H1 (cell line): ENCODE measurements at places on chromosomes 1 and 21. TPM values are rescaled to one million over a fixed set of nuclear protein-coding genes. Genes with fewer than 3 reads are reported as not detected.

DNA sequence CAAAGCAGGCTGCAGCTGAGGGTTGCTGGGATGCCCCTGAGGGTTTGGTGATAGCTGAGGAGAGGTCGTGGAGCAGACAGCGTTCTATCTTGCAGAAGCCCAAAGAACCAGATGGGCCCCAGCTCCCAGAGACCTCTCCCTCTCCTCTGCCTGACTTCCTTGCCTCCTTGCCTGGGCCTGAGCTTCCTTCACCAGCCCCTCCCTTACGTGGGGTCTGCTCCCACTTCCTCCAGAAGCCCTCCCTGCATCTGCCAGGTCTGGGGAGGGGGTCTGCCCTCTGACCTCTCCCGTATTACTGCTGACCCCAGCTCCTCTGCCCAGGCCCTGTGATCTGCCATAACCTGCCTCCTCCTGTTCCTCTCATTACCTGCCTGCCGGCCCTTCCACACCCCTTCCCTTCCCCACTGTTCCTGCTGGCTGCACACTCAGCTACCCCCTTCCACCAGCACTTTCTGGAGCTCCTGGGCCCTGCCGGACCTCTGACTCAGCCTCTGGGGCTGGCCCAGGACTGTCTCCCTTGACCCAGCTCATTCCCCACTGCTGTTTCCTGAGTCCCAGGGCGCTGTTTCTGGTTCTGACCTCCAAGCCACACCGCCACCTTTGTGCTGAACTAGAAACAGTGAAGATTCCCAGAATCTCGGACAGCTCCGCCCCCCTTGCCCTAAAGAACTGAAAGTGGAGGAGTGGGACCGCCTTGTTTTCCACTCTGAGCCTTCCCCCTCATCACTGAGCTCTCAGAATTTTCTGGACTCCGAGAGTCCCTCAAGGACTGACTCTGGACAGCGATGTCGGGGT is 237.7 kb upstream of the C1orf174 start:
- no peak overlapping the region for H3K4me3 ChIP-seq
- no peaks in the 10 kb centered on the region for H3K4me1 ChIP-seq
- no peak overlapping the region for H3K27ac ChIP-seq
- no peak for DNase-seq
- no peaks in the 10 kb centered on the region for H3K36me3 ChIP-seq

GRCh38 chr21:45471525-45472221 is 66.7 kb downstream of the COL18A1 start:
- no peak overlapping the region for H3K27ac ChIP-seq
- H3K4me1 ChIP-seq = no peaks in the 10 kb centered on the region
- no peak overlapping the region for H3K4me3 ChIP-seq
- peaks cover 19% of the 10 kb centered on the region; the same call in 1 of the 2 replicates for H3K36me3 ChIP-seq
- H3K27me3 ChIP-seq = no peaks in the 10 kb centered on the region

GRCh38 chr1:66035616-66036245 is 243.0 kb downstream of the PDE4B start:
- no peaks in the 10 kb centered on the region for H3K36me3 ChIP-seq
- DNase-seq = no peak
- no peak overlapping the region for H3K4me3 ChIP-seq
- H3K4me1 ChIP-seq = no peaks in the 10 kb centered on the region

GRCh38 chr21:38236232-38236631 is 20.6 kb upstream of the KCNJ15 start:
- H3K27me3 ChIP-seq = no peaks in the 10 kb centered on the region
- no peak overlapping the region for H3K27ac ChIP-seq
- DNase-seq = no peak
- H3K36me3 ChIP-seq = no peaks in the 10 kb centered on the region
- no peak overlapping the region for H3K4me3 ChIP-seq

GRCh38 chr1:229381234-229381633 is 38.4 kb upstream of the CCSAP start:
- peak; percentile 41 for DNase-seq
- peaks cover 18% of the 10 kb centered on the region for H3K4me1 ChIP-seq
- H3K27me3 ChIP-seq = no peaks in the 10 kb centered on the region
- no peak overlapping the region for H3K4me3 ChIP-seq

DNA sequence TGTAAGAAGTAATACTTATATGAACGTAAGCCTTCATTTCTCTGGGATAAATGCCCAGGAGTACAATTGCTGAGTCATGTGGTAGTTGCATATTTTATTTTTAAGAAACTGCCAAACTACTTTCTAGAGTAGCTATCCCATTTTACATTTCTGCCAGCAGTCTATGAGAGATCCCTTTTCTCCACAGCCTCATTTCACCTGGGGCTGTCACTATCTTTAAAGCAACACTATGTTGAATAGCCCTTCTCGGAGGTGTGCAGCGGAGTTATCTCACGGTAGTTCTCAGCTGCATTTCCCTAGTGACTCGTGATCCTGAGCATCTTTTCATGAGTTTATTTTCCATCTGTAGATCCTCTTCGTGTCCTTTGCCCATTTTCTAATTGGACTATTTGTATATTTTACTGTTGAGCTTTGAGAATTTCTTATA is 93.4 kb downstream of the ADARB1 start:
- no peaks in the 10 kb centered on the region for H3K27me3 ChIP-seq
- DNase-seq = no peak
- H3K36me3 ChIP-seq = no peaks in the 10 kb centered on the region
- no peaks in the 10 kb centered on the region for H3K4me1 ChIP-seq

GRCh38 chr1:103002005-103002404 is 106.3 kb downstream of the COL11A1 start:
- H3K4me3 ChIP-seq = no peak overlapping the region
- H3K27me3 ChIP-seq = no peaks in the 10 kb centered on the region
- no peaks in the 10 kb centered on the region for H3K36me3 ChIP-seq
- H3K27ac ChIP-seq = no peak overlapping the region
- H3K4me1 ChIP-seq = no peaks in the 10 kb centered on the region

DNA sequence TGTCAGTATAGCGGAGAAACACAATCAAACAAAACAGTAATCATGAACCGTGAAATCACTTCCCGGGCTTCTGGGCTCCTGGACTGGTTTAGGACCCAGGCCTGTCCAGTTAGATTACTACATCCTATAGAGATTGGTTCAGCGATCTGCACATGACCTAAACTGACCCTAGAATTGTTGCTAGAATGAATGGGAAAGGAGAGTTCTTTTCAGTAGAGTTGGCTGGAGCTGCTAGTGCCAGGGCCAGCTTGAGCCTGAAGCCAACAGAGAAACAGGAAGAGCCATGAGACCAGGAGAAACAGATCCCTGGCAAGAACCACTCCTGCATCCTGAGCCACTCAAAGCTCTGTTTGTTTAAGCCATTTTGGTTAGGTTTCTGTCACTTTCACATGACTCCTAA is 474.3 kb upstream of the C1orf87 start:
- H3K4me1 ChIP-seq = no peaks in the 10 kb centered on the region
- H3K27ac ChIP-seq = no peak overlapping the region
- no peak overlapping the region for H3K4me3 ChIP-seq
- H3K27me3 ChIP-seq = no peaks in the 10 kb centered on the region
- DNase-seq = no peak

GRCh38 chr1:92043621-92044020 is 13.8 kb downstream of the EPHX4 start:
- DNase-seq = no peak
- H3K4me1 ChIP-seq = no peaks in the 10 kb centered on the region
- H3K4me3 ChIP-seq = no peak overlapping the region

GRCh38 chr1:119870917-119871596 is 25.3 kb downstream of the ADAM30 start:
- peak; percentile 100 for DNase-seq
- no peak overlapping the region for H3K27ac ChIP-seq
- H3K36me3 ChIP-seq = no peaks in the 10 kb centered on the region
- H3K4me1 ChIP-seq = no peaks in the 10 kb centered on the region
- H3K27me3 ChIP-seq = no peaks in the 10 kb centered on the region; the same call in 1 of the 2 replicates

DNA sequence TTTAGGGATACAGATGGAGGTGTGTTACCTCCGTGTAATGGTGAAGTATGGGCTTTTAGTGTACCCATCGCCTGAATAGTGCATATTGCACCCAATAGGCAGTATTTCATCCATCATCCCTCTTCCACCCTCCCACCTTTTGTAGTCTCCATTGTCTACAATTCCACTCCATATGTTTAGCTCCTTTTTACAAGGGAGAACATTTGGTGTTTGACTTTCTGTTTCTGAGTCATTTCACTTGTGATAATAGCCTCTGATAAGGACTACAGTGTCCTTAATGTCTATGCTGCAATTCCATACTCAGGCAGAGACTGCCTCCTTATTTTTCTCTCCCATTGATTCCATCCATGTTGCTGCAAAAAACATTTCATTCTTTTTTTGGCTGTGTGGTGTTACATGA is 48.7 kb downstream of the OVGP1 start:
- no peaks in the 10 kb centered on the region for H3K27me3 ChIP-seq
- no peak for DNase-seq
- H3K4me1 ChIP-seq = no peaks in the 10 kb centered on the region
- H3K36me3 ChIP-seq = no peaks in the 10 kb centered on the region
- H3K4me3 ChIP-seq = no peak overlapping the region
- H3K27ac ChIP-seq = no peak overlapping the region

DNA sequence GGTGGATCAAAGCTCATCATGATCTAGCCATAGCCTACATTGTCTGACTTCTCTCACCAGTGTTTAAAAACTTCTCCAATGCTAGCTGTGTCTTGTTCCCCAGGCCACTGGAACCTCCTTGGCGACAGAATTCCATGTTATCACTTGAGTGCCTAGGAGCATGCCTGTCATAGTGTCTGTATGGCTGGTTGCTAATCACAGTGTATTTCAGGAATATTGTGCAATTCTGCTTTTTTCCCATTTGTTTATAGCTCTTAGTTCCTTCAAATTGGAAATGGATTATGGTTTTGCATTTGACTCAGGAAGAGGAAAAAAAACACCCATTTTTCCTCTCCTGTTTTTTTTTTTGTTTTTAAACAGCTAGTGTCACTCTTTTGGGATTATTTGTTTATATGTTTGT is 25.5 kb downstream of the ROR1 start:
- no peaks in the 10 kb centered on the region for H3K36me3 ChIP-seq
- H3K27ac ChIP-seq = no peak overlapping the region
- no peak for DNase-seq
- H3K4me1 ChIP-seq = peaks cover 43% of the 10 kb centered on the region

- DNase-seq = no peak
- H3K27me3 ChIP-seq = no peaks in the 10 kb centered on the region
- H3K36me3 ChIP-seq = no peaks in the 10 kb centered on the region
- no peak overlapping the region for H3K4me3 ChIP-seq
Observed at GRCh38 chr1:109948285-109948630, 36.3 kb upstream of the AHCYL1 start.

DNA sequence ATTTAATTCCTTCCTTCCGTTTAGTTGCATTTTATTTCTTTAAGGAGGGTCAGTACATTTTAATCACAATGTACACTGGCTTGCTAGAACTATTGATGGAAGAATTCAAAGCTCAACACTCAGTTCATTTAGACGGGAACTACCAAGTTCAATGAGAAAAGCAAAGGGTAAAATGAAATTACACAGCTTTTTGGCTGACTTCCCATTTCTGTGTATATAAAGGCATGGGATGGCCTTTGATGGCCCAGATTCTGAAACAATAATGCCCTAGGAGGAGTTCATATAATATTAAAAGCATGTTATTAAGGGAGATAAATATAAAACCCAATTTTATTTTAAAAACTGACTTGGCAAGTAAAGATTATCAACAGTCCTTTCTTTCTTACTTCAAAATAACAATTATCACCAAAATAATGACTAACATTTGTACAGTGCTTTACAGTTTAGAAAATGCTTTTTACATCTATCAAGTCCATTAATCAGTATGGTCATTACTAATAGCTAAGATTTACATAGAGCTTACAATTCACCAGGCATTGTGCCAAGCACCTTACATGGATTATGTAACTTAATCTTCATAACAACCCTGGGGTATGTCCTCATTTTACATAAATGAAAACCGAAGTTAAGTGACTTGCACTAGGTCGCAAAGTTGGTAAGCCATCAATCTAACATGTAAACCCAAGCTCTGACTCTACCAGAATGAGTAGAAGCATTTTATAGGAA is 402.4 kb downstream of the OMA1 start:
- no peak for DNase-seq
- H3K4me3 ChIP-seq = no peak overlapping the region
- no peaks in the 10 kb centered on the region for H3K4me1 ChIP-seq
- H3K27me3 ChIP-seq = no peaks in the 10 kb centered on the region

DNA sequence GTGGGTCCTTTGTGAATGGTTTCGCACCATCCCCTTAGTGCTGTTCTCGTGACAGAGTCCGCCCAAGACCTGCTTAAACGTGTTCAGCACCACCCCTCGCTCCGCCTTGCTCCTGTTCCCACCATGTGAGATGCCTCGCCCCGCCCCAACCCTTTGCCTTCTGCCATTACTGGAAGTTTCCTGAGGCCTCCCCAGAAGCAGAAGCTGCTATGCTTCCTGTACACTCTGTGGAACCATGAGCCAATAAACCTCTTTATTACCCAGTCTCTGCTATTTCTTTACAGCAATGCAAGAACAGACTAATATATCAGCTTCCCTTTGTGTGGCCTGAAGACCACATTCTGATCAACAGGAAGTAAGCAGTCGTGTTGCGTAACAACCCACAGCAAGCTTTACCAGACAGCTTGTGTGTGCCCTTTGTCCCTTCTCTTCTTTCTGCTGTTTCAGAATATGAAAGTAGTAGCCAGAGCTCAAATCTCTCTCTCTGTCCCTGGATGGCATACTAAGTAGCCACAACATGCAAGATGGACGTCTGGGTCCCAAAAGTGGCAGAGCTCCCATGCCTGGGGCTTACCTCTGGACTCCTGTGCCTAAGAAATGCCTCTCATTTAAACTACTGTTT is 14.1 kb downstream of the HENMT1 start:
- no peaks in the 10 kb centered on the region for H3K36me3 ChIP-seq
- H3K4me1 ChIP-seq = no peaks in the 10 kb centered on the region
- no peak overlapping the region for H3K4me3 ChIP-seq
- no peak overlapping the region for H3K27ac ChIP-seq

- H3K27me3 ChIP-seq = no peaks in the 10 kb centered on the region
- H3K36me3 ChIP-seq = peaks cover 17% of the 10 kb centered on the region; the same call in 1 of the 2 replicates
- no peak overlapping the region for H3K4me3 ChIP-seq
- H3K27ac ChIP-seq = no peak overlapping the region
- DNase-seq = no peak
- peaks cover 21% of the 10 kb centered on the region for H3K4me1 ChIP-seq
Observed at GRCh38 chr1:1775327-1776226, 2.7 kb downstream of the NADK start.

DNA sequence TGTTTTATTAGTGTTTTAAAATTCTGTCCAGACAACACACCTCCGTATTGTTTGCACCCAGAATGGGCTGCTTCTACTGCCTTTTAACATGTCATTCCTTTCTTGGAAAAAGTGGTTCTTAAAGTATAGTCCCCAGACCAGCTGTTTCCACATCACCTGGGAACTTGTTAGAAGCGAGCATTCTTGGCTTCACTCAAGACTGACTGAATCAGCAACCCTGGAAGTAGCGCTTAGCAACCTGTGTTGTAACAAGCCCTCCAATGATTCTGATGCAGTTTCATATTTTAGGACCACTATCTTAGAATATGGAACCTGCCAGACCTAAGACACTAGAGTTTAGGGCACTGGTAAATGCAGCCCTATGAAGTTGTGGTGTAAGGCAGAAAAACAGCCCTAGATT is 6.0 kb upstream of the PPIE start:
- H3K4me1 ChIP-seq = no peaks in the 10 kb centered on the region
- no peak for DNase-seq
- no peak overlapping the region for H3K27ac ChIP-seq
- no peaks in the 10 kb centered on the region for H3K36me3 ChIP-seq
- no peak overlapping the region for H3K4me3 ChIP-seq

SPRR2A gene
- not detected in 2 replicates for total RNA-seq

TTC22 gene
- 1.1 and 1.6 TPM in 2 replicates for total RNA-seq

PRRX1 gene
- not detected in 2 replicates for total RNA-seq

LCE3E gene
- not detected in 2 replicates for total RNA-seq

SMIM1 gene
- total RNA-seq = 6.1 and 7.7 TPM in 2 replicates

BEND5 gene
- 6.5 and 7.5 TPM in 2 replicates for total RNA-seq

CD244 gene
- not detected in 2 replicates for total RNA-seq
